ENCODE measurements at places on chromosomes 2 and 18.

DNA sequence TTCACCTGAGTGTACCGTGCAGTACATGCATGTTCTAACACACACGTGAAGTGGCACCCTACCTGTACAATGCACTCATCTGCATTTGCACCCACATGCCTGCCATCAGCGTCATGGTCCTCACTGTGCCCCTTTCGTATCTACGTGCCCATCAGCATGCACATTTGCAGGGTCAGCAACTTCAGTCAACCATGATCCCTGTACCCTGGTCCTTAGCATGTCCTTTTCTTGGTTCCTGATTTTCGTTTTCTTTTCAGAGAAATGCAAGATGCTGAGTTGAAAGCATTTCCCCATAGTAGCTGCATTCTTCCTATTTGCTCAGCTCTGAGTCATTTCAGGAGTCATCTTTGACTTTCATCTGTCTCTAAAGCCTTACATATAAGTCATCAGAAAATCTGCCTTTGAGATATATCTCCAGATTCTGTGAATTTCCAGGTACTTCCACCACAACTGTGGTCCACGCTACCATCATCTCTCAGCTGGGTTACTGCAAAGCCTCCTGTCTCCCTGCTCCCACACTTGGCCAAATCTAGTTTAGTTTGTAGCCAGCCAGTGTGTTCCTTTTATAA, 14.7 kb upstream of the PUM2 start:
- no peak for DNase-seq

GRCh38 chr2:35443087-35443486, 912.5 kb upstream of the CRIM1 start:
- DNase-seq = no peak

DNA sequence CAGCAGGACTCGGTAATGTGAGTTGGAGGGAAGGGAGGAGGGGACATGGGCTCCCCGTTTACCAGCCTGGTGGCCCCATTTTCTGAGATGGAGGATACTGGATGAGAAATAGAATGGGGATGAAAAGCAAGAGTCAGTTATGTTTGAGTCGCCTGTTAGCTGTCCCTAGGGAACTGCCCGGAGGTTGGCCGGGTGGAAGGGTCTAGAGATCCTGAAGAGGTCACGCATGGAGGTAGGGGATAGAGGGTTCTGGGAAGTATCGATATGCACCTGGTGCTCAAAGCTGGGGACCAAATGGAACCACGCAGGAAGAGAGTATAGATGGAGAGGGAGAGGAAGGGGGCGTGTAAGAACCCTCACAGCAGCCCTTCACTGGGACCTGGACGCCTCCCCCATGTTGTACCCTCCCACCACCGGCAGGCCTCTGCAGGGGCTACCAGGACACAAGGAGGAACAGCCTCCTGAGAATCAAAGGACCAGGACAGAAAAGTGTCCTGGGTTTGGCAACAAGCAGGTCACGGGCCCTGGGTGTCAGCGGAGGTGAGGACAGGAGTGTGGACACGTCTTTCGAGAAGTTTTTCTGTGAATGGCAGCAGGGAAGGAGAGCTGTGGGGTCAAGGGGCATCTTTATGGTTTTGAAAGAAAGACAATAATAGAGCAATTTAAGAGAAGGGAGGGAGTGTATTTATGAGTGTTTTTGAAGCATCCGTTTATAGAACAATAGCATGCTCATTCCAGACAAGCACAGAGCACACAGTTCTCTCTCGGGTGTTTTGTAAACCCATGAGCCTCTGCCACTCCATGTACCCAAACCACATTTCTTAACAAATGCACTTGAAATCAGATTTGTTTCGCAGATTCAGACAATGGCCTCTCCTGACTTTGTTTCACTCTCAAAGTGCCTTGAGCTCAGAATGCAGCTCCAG, 132.2 kb downstream of the SMAD7 start:
- DNase-seq = peak; percentile 8

DNA sequence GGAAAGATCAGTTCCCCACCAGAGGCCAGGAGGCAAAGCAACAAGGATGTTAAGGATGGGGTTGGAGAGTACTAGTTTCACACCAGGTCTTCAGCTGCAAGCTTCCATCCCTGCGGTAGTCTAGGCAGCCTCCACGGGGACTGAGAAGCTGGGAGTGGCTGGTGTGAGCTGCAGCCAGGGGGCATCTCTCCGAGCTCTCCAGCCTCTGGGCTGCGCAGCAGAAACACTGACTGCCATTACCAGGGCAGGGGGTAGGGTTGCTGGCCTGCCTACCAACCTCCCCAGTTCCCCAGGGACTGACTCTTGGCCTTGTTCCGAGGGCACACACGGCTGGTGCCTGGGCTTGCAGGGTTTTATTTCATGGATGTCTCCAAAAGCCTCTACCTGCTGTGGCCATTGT, 15.9 kb downstream of the GATA6 start:
- no peak for DNase-seq

GRCh38 chr18:41790687-41791086, 164.3 kb upstream of the PIK3C3 start:
- DNase-seq = no peak

DNA sequence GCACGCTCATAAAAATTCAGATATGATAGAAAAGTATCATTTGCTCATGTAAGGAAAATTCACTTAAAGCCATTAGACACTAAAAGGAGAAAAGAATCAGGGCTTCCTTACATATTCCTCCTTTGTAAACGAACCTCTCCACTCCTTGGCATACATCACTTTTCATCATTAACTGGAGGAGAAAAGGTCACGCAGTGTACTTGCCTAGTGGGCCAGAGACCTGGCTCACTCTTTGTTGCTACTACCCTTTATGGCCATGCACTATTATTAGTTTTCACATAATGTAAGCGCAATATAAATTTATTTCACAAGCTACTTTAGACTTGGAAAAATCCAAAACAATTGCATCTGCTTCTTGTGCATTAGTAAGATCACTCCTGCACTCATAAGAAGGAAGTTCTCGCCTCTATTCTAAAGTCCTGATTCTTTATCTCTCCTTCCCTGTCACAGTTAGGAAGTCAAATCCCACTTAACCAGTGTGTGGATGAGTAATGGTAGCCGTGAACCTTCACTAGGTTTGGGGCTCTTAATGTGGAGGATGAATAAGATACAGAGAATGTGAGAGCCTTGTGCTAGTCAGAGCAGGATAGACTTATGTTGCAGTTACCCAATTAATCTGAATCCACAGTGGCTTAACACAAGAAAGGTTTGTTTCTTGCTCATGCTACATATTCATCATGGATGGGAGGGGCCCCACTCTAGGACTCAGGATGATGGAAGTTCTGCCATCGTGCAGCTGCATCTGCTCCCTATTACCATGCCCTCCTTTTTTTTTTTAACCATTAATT, 115.0 kb upstream of the GLS start:
- DNase-seq = no peak

GRCh38 chr2:121235542-121235941, 49.5 kb downstream of the TFCP2L1 start:
- no peak for DNase-seq

DNA sequence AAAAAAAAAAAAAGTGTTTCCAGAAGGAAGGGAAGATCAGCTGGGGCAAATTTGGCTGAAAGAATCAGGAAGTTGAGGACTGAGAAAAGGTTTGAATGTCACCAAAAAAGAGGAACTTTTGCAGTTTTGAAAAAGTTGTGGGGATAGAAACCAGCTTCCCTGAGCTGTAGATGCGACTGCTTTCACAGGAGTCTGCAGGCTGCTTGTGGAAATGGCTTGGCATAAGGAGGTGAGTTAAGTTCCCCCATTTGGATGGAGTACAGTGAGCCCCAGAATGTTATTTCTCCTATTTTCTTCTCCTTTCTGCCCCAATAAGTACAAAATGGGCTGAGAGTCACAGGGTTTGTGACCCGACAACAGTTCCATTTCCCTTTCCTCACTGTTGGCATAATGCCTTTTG, 16.5 kb upstream of the ME2 start:
- no peak for DNase-seq

GRCh38 chr18:45712061-45712460, 11.9 kb upstream of the SLC14A1 start:
- DNase-seq = no peak

GRCh38 chr2:174005801-174006419, 40.7 kb upstream of the SP3 start:
- no peak for DNase-seq

DNA sequence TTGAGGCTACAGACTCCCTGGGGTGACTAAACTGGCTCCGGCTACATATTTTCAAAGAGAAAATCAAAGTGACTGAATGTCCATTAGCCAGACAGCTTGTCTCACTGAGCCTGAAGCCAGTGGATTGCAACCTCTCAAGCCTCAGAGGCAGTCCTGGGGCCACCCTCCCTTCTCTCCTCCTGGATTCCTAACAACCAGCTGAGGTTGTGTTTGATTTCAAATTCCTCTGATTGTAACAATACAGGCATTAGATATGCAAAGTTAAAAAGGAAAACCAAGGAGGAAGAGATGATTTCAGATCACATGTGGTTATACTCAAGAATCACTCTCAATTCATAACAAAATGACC, 101.0 kb upstream of the LMAN1 start:
- DNase-seq = no peak

DNA sequence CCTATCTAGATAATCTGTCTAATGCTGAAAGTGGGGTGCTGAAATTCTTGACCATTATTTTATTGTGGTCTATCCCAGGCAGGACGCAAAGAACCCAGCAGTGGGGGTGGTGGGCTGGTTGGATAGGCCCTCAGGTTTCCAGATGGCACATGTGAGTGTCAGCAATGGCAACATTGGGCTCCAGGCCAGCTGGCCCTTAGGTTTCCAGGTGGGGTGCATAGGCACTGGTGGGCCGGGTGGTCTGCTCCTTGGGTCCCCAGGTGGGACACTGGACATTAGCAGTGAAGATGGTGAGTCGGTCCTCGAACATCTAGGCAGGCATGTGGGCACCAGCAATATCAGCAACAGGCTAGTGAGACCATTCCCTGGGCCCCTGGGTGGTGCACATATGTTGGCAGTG, 680.3 kb upstream of the ACVR2A start:
- DNase-seq = no peak

DNA sequence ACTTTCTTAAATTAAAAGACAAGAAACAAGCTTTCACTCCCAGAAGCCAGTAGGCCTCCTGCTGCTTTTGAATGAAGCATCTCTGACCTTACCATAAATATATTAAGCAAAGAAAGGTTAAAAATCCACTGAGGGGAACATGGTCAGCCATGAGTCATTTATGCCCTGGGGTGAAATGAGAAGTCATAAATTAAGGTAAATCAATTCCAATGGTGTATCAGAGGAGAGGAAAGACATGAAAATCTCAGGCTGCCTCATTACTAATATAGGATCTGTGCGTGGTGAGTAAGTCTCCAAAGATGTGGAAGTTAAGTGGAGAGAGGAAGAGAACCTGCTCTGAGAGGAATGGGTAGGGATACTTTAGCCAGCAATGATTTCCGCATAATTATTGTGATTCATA, 292.3 kb upstream of the CHAC2 start:
- no peak for DNase-seq

GRCh38 chr18:22391407-22392345, 26.0 kb downstream of the CTAGE1 start:
- DNase-seq = no peak

DNA sequence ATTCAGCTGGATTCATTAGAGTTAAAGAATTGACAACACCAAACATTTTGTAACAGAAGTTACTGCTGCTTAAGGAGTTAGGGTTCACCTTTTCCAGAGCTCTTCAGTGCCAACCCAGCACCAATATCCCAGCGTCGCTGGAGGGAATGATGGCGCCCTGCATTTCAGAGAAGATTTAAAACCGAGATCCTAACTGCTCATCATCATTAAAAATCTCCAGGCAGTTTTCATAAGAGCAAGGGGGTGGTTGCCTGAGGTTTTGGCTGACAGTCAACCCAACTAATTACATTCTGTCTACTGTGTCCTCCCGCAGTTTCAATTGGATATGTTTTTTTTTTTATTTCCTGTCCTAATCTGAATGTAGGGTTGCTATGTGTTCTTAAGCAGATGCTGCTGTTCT, 509.6 kb upstream of the TCF4 start:
- no peak for DNase-seq

DNA sequence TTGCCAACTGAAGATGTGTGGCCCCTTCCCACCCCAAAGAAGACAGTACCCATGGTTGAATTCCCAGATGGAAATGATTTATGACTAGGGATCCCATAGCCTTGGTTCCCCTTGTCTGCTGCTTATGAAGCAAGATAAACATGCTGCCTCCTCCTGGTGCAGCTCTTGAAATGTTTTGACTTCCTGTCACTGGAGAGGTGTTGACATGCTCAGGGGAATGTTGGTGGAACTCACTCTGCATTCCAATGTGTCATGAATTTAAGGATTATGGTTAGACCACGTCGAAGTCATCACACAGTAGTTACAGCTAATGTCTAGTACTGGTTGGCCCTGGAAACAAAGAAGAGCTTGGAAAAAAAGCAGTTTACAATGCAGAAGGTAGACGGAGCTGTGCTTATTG, 69.0 kb upstream of the FAM110C start:
- DNase-seq = no peak

DNA sequence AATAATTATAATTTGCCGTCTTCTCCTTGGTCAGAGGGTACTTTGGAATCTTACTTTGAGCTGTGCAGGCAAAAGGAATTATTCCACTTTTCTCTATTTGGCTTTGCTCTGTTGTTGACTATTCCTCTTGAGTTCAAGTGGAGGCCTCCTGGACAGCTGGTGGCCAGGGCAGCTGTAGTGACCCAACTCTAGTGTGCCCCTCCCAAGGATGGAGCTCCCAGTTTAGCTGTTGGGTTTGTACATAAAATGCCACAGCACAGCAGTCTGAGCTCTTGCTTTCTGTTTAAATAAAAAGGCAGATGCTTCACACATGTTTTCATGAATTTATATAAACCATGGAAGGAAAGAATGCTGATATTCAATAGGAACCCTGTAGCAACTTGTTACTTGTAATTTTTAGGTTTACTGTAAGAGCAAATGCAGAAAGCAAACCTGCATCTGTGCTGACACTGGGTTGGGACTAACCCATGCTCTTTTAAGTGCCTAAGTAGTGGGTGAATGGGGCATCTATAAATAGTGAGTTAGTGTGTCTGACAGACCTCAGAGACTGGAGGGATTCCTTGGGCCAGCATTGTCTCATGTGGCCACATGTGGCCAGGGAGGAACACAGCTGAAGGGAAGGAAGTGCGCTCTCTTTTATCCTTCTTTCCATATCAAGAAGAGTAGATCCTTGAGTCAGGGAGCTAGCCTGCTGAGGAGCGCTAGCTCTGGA, 121.8 kb downstream of the FHOD3 start:
- no peak for DNase-seq

DNA sequence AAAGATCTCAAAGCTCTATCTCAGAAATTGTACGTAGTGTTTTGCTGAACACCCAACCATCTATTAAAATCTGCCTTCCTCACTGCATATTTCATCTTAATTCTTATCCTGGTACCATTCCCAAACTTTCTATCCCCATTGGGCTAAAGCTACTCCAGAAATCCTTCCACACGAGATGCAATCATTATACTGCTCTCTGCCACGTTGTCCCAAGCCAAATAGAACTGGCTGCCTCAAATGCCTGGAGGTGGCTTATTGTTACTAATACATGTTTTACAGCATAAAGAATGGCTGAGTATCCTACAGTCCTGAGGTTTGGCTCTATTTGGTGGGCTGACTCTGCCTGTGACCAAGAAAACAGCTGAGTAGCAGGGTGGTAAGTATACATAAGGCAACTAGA, 306.0 kb upstream of the ACVR2A start:
- no peak for DNase-seq

- DNase-seq = no peak
Measured at GRCh38 chr18:58605027-58606020, 23.6 kb downstream of the ALPK2 start.

- DNase-seq = no peak
Measured at GRCh38 chr18:68564961-68565360, 149.9 kb downstream of the TMX3 start.

GRCh38 chr2:35454966-35455638, 900.5 kb upstream of the CRIM1 start:
- peak; percentile 24 for DNase-seq

GRCh38 chr2:184125867-184126266, 472.5 kb upstream of the ZNF804A start:
- DNase-seq = no peak

All from HAP-1 (cell line).